ENCODE measurements at places on chromosomes 16 and 17.

DNA sequence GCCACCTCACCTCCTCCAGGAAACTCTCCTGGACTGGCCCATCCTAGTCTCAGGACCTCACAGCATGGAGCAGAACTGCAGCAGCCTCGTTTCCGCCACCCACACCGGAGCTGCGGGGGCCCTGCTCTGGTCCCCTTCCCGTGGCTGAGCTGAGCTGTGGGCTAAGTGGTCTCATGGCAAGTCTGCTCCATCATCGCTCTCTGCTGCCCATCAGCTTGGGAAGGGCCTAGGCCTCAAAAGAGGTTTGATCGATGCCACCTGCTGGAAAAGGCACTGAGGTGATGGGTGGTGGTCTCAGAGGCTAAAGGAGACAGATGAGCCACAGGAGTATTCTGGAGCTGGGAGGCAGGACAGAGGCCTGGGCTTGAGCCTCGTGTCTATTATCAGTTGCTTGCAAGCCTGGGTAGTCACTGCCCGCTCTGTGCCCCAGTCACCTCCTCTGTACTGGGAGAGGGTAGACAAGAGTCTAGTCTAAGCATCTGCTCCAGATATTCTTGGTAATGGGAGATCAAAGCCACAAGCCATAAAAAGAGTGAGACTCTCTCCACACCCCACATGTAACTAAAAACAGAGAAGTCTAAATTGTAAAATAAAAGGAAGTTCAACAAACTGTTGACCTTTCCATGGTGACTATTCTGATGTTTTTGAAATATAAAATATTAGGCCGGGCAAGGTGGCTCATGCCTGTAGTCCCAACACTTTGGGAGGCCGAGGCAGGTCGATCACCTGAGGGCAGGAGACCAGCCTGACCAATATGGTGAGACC lies 1.6 kb downstream of the ITGAE start:
- DNase-seq, result no peak

DNA sequence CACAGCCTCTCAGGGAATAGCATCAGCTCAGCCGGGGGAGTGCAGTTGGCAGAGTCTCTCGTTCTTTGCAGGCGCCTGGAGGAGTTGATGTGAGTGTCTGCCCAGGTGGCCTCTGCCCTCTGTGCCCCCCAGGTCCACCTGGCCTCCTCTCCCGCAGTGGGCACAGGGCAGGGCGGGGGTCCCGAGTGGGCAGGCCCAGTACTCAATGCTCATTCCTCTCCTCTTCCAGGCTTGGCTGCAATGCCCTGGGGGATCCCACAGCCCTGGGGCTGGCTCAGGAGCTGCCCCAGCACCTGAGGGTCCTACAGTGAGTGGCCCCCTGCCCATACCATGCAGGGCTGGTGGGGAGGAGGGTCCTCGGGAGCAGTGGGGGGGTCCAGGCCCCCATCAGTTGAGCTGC lies 14.7 kb upstream of the CPNE2 start:
- no peak for DNase-seq

- DNase-seq, result no peak
Observed at GRCh38 chr17:62757500-62757951, 50.6 kb downstream of the MARCHF10 start.

- no peak for DNase-seq
Observed at GRCh38 chr17:6755281-6755680, 565 bp upstream of the XAF1 start.

DNA sequence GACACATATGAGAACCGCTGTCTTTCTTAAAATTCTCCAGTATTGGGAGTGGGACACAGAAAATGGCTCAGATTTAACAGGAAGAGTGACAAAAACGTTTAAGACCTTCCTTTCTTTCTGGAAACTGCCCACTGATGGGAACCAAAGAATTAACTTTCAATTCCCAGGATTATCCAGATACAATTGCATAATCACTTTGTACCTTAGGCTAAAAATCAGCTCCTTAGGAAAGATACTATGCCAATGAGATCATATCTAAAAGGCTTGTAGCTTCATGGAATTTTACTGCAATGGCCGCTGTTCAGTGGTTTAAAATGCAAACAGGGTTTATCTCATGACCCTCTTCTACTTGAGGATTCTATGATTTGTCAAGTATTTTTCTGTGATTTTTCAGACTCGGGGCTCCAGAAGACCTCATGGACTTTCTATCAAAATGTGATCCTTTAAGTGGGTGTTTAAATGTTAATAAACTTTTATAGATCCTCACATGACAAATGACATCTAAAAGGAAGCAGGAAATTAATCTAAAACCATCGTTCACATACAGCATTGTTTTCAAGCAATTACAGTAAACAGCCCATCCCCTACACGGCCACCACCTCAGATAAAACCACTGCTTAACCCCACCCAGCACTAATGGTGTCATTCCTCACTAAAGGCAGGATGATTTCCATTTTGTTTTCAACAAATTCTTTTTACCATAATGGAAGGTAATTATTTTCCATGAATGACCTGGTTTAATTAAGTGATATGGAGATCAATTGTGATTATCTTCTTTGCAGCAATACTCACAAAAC lies 31.6 kb upstream of the ERN1 start:
- DNase-seq, result no peak

DNA sequence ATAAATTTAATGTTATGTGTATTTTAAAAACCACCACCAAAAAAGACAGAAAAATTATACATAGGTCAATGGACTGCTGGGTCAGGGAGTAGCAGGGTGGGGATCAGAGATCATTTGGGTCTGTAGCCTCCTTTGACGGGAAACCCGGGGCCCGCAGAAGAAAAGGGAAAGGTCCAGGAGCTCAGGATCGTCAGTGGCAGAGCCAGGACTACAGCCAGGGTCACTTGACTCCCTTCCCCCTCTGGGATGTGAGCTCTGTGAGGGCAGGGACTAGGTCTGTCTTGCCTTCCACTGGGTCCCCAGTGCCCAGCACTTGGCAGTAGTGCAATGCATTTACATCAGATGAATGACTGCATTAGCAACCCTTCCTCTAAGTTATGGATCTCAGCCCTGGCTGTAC lies 62.1 kb downstream of the TOM1L2 start:
- DNase-seq, result no peak

DNA sequence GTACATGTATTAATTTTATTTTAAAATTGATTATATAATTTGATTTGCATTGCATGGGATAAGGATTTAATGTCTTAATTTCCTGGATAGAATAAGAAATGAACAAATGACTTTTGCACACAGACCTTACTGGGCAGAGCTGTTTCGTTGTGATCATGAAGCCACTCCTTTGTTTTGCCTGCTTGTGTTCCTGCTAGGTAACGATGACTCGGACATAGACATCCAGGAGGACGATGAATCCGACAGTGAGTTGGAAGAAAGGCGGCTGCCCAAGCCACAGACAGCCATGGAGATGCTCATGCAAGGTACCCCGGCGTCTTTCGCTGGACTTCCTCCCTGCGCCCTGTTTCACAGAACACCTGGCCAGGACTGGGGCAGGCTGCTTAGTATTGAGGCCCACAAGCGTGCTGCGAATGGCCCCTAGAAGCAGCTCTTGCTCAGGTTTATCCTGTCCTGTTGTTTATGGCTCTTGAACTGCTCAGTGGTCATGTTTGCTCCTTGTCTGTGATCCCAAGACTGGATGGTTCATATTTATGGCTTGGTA lies 29.6 kb downstream of the CLUAP1 start:
- no peak for DNase-seq

DNA sequence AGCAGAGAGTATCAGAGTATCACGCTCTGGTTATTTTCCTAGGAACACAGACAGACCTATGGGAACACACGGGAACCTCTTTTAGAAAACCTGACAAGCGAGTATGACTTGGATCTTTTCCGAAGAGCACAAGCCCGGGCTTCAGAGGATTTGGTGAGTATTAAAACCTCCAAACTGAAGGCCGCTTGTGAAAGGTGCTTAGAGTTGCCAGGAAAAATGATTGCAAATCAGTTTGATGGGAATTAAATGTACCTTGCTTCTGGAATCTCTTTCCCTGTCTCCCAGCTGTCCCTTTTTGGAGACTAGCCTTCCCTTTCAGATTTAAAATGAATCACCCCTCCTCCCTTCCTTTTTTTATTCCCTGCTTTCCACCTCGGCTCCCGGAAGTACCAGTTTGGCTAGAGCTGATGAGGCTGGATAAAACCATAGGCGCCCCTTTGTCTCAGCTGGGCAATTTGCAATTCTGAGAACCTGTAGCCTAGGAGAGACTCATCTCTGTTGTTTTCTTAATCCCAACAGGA lies 27.3 kb downstream of the KAT7 start:
- peak; percentile 53 for DNase-seq

DNA sequence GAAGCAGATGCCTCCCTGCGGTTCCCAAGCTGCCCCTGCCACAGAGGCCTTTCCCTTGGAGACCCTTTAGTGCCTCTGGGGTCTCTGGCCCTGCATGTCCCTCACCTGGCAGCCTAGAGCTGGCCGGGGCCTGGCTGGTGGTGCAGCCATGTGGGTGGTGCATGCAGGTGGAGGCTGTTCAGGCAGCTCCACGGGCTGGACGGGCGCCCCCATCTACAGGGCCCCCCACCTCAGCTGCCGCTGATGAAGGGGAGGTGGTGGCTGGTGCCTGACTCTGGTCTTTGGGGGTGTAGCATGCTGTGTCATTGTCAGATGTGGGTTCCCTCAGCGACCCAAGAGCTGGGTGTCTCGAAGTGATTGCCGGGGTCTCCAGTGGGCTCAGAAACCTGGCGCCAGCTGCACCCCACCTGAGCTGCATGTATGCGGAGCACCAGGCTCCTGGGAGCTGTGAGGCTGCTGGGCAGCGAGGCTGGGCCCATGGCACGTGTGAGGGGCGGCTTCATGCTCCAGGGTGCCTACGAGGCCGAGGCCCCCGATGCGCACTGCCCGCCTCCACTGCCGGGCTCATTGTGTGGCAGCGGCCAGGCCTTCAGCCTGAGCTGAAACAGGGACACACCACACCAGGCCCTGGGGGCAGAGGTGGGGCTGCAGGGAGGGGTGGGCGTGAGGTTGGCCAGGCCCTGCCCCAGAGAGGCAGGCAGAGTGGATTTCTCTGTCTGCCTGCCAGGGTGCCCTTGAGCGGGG lies 57.0 kb downstream of the BAIAP2 start:
- DNase-seq, result no peak

GRCh38 chr17:75473246-75473645 lies 16.8 kb downstream of the TMEM94 start:
- DNase-seq, result no peak

DNA sequence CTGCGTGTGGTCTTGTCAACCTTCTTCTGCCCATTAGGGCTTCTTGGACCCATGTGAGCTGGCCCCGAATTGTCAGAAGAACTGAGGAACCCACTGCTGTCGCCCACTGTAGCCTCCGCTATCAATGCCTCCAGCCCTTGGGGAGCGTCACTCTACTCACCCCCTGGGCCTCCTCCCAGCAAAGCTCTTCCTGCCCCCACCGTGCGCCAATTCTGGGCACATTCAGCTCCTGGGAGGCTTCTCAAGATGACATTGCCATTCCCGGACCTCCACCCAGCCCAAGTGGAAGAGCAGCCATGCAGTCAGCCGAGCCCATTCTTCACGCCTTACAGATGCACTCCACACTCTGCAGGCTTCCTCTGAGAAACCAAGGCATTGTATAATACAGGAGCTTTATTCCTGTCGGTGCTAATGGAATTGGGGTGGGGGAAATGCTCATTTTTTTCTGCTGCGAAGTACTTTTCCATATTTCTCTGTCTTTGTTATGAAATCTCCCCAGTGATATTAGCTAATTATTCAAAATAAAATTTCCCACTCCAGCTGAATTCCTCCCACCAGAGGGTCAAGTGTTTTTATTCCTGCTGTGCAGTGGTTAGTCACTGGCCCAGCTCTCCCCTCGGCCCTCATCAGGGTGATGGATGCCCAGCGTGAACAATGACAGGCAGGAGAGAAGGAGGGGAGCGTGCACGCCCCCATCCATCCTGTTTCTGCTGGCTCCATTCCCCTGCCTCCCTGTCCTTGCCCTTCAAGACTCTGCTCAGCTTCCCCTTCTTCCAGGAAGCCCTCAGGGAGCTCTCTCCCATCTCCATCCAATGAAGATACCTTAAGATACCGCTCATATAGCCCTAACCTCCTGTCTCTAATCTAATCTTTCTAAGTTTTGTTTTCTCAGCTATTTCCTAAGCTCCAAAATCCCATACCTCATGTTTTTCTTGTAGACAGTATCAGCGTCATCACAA lies 87.7 kb downstream of the C16orf95 start:
- no peak for DNase-seq

DNA sequence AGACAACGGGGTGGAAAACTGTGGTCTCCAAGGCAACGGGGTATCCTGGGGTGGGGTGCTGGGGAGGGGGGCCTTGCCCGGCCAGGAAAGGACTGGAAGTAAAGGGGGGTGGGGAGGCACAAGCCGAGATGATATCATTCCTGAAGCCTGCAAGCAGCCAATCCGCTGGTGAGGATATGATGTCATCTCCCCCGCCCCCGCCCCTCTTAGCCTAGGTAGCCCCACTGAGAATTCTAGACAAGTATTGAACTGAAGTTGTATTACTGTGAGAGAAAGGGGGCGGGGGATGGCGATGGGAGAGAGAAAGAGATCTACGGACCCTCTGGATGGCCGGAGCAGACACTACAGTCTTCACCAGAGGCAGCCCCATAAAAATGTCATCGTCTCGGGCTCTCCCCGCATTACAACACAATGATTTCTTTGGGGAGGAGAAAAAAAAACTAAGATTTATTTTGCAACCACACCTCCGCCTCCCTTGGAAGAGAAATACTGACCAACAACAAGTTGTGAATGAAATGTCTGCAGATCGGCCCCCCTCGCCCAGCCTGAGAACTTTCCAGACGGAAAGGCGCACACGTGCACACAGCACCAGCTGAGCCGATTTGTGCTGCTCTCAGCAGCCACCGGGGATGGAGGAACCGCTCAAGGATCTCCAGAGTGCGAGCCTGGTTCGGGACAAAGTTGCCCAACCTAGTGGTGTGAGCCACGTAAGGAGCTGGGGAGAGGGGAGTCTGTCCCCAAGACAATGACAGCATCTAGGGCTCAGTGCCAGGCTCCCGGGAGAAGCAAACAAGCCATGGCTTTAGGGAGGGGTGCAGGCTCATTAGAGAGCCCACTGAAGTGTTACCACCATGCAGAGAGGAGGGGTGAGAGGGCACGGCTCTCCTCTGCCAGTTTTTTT lies 222.1 kb downstream of the SOX9 start:
- DNase-seq, result peak; percentile 69

- DNase-seq, result no peak
Observed at GRCh38 chr16:56824331-56824730, 40.7 kb upstream of the SLC12A3 start.

DNA sequence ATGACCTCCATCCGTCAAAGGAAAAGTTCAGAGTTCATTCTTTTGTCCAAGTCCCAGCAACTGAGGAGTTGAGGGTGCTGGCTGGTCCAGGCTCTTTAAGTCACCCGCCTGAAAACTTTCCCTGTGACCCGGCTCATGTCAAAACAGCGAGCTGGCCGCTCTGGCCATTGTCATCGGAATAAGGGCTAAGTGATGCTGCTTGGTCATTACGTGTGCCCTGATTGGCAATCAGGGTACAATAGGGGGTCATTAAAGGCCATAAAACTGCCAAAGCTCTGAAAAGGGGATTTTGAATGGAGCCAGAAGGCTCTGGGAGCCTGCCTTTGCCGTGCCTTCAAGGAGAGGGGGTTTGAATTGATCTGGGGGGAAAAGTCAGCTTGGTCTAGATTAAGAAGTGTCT lies 88.5 kb upstream of the IRX3 start:
- no peak for DNase-seq

Measured in G401 (cell line).